ENCODE measurements at places on chromosomes 2 and 18.

DNA sequence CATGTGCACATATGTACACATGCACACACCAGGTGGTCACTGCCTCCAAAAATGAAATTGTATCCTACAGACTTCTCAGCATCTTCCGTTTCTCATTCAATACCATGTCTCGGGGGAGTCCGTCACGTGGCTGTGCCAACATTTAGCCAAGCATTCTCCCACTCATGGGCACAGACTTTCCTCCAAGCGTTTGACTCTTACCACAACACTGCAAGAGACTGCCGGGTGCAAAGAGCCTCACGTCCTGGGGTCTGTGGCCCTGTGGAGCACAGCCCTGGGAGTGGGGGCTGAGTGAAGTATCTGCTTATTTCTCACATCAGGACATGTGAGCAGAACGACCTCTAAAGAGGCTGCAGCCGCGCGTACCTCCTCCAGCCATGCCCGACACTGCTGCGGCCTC lies 28.0 kb downstream of the HDAC4 start:
- no peak for DNase-seq

GRCh38 chr2:158499383-158499782 lies 42.6 kb downstream of the PKP4 start:
- DNase-seq, result no peak

- DNase-seq, result no peak
Observed at GRCh38 chr2:53448591-53448990, 319.0 kb upstream of the CHAC2 start.

- DNase-seq, result no peak
Observed at GRCh38 chr18:54235871-54236270, 11.4 kb upstream of the MBD2 start.

DNA sequence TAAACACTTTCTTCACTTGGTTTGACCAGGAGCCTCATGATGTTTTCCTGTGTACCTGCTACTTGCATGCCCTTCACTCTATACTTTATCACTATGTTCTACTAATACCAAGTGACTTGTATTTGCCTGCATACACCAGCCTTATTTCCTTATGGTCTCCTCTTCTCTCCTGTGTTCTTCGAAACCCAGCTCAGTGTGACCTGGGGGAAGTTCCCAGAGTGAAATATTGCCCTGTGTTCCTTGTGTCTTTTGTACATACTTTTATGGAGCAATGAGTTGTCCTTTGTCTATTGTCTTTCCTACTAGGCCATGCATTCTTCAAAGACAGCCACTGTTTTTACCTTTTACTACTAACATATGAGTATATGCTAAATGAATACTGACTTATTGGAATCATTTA lies 567 bp downstream of the NT5C1B start:
- DNase-seq, result no peak

DNA sequence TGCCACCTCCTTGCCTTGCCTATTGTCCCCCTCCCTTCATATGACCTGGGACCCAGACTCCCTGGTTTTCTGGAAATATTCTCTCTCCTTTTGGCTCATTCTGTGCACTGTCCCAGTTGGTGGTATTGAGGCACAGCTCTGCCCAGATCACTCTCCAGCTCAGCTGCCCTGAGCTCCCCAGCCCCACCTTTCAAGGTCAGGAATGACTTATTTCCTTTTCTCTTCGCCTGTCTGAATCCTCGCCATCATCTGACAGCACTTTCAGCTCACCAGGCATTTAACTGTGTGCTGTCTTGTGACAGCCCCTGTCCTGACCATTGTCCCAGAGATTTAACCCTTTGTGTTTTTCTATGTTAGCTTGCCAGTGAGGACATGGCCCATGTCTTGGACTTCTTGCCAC lies 133.0 kb downstream of the MSH2 start:
- no peak for DNase-seq

- DNase-seq, result no peak
Observed at GRCh38 chr2:65530547-65531320, 98.3 kb upstream of the SPRED2 start.

DNA sequence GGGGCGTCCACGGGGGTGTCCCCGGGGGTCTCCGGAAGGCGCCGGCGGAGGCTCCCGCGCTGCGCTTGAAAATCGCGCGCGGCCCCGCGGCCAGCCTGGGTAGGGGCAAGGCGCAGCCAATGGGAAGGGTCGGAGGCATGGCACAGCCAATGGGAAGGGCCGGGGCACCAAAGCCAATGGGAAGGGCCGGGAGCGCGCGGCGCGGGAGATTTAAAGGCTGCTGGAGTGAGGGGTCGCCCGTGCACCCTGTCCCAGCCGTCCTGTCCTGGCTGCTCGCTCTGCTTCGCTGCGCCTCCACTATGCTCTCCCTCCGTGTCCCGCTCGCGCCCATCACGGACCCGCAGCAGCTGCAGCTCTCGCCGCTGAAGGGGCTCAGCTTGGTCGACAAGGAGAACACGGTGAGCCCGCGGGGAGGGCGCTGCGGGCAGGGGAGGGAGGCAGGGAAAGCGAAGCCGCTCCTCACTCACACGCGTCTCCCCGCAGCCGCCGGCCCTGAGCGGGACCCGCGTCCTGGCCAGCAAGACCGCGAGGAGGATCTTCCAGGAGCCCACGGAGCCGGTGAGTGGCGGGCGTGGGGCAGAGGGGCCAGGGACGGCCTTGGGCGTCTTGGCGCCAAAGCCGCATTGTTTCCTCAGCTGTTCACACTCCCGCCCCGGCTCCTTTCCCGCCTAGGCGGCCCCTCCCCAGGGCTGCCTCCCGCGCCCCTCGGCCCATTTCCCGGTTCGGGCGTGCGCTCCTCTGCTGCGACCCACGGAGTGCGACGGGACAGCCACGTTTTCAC lies at the start of gene RRM2:
TSS of gene RRM2 (plus strand) at position 240 of the 781 bp plus-strand sequence. CDS start at position 300, 60 bp downstream.
- peak; percentile 92 for DNase-seq

All from CD4-positive, alpha-beta T cell treated with Interleukin-17A for 1 hour (primary cell).